ENCODE measurements at places on chromosomes 7 and 10.

DNA sequence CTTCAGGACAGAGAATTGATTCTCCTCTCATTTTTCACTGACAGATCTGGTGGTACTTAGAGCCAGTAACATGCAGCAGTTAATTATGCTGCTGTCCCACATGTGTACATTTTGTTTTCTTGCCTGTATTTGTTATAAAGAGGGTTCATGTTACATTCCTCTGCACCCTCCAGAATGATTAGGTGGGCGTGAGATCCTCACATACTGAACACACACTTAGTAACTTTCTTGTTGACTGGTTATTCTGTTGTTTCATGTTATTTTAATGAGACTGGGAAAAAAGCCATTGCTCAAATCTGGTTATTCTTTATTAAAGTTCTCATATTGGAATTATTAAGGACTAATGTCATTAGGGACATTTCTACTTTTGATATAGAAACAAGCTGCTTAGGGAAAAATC lies 409.1 kb downstream of the SDK1 start:
- no peak for DNase-seq

DNA sequence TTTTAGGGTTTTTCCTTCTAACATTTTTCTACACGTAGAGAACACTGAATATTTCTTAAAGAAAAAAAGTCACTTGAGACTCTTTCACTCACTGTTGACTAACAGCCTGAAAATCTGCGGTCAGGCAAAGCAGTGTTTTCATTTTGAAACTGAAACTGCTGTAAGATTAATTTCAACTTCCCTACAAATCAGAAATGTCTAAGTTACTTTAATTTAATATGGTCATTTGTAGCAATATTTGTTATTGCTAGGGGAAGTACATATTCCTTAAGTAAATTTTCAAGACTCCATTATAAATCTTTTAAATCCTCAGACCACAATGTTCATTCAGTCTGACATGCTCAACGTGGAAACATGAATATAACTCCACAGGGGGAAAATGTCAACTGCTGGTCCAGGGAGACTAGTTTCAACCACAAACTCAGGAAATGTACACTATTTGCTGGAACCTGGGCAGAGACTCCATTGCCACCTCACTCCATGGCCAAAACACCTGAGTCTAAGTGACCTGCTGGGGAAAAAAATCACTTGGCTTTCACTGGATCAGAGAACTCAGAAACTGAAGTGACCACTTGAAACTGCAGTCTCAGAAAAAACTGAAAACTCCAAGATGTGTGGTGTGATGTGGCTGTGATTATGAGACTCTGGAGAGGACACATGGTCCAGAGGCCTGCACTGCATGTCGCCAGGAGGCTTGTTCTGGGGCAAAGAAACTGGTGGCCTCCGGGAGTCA lies 161.2 kb downstream of the TAX1BP1 start:
- no peak for DNase-seq

DNA sequence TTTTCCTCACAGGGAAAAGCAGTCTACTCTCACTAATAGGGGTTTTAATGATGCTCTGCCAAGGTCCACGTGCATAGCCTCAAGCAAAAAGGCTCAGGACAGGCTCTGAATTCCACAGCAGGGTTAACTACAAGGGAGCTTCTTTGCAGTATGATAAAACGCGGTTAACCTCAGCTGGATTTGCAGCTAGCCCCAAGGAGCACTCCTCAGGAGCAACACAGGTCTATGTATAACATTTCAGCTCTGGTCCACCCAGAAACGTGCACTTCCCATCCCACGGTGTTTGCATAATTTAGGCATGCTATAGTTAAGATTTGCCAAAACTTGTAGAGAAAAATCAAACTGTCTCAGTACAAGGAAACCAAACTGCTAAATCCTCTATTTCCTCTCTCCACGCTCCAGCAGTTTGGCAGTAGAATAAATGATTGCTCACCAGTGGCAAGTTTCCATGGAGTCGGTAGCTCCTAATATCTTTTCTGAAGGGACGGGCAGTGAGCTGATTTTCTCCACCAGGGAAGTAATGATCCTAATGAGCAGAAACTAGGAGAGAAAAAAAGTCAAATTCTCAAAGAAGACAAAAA lies 13.1 kb upstream of the ASB4 start:
- DNase-seq = no peak

- DNase-seq = no peak
Observed at GRCh38 chr7:154843670-154844237, 159.2 kb downstream of the PAXIP1 start.

DNA sequence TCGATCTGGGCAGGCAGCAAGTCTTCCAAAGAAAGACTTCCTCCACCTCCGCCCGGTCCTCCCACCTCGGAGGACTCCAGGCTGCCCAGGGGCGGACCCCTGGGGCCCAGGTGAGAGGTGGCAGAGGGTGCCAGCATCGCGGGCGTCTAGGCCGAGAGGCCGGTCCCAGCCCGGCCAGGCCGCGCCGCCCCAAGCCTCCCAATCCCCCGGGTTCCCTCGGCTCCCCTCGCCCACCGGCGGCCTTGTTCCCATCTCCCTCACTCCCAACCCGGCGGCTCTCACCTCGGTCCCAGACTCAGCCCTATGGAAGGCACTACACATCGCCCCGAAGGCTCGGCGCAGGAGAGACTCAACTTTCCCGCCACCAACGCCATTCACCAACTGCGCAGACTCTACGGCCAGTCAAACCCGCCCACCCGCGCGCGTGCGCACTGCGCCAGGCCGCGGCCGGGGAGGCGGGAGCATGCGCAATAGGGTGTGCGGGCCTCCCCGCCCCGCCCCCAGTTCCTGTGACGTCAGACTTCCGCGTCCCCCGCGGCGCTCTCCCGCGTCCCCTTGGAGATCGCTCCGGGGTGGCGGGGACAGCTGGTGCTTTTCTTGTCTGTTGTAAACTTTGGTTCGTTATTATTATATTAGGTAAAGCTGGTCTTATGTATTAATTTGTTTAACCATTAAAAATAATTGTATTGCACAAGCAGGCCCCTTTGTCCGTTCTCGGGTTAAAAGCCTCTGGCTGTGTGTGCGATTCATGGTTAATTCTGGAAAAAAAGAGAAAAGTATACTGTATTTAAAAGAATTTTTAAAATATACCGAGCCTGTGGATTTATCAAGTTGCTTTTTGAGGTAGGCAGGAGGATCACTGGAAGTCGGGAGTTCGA lies at the start of gene XRCC2:
XRCC2 (minus strand) TSS at position 383 of the 878 bp plus-strand sequence; CDS start at position 321, 62 bp downstream.
- DNase-seq = peak; percentile 72

DNA sequence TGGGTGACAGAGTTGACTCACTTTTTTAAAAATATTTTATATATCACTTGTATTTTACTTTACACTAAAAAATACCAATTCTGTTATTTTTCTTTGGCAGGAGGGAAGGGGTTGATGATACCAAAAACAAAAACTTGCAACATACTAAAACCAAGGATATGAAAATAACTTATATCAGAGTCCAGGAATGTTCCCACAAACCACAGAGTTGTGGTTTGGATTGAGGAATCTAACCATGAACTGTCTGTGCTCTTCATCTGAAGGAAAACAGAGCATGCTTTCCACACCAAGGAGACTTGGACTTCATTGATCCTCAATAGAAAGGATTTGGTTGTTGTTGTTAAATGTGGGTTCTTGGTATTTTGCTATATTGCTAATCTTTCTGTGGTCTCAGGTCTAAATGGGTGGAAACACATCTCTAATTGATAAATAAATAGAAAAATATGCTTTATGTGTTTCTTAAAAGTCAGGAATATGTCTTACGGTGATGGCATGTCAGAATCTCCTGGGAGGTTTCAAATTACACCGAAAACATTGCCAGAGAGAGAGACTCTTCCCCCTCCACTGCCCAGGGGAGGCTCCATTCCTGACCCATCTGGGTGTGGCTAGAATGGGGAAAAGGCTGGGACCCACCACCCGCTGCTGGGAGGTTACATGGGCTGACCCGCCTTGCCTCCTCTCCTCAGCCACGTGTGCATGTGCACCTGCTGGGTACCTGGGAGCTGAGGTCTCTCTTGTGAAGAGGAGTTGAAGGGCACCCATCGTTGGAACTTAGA lies 46.9 kb upstream of the STK17A start:
- no peak for DNase-seq
